ENCODE measurements at places on chromosomes 11 and 22. TPM values are rescaled to one million over a fixed set of nuclear protein-coding genes. Genes with fewer than 3 reads are reported as not detected.

Gene CSKMT
- 9.8 TPM for total RNA-seq

Gene ISX
- not detected for total RNA-seq

Gene MS4A3
- total RNA-seq: not detected

Gene OR8H3
- total RNA-seq: not detected

Gene LMNTD2
- not detected for total RNA-seq

Gene CACNA1I
- 0.08 TPM for total RNA-seq

Gene SSRP1
- 60.7 TPM for total RNA-seq

Gene SORL1
- 1.4 TPM for total RNA-seq

- DNase-seq: peak; percentile 38
These were observed 40.5 kb downstream of the MICAL2 start for GRCh38 chr11:12150831-12151382.

GRCh38 chr11:120272303-120272702 lies 32.4 kb downstream of the POU2F3 start:
- peak; percentile 78 for DNase-seq

- DNase-seq: peak; percentile 89
These were observed 43.7 kb upstream of the CCDC34 start for GRCh38 chr11:27406498-27407354.

DNA sequence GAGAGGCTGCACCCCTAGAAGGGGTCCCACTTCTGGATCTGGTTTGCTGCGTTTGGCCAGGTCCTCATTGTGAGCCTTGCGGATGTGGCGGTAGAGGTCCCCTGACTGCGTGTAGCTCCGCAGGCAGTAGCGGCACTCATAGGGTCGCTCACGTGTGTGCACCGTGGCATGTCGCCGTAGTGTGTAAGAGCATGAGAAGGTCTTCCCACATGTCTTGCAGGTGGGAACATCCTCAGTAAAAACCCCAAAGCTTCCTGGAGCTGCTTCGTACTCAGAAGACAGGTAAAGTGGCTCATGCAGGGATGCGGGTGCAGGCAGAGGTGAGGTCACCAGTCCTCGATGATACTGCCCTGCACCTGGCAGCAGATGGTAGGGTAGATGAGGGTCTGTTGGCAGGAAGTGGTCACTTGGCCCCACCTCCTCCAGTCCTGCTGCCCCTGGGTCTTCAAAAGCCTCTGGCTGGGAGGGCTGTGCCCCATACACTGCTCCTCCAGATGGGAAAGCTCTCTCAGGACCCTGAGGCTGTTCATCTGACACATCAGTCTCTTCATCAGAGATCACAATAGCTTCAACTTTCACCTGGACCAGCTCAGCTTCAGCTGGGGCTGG lies 1.7 kb downstream of the ZBTB3 start:
- DNase-seq: no peak

DNA sequence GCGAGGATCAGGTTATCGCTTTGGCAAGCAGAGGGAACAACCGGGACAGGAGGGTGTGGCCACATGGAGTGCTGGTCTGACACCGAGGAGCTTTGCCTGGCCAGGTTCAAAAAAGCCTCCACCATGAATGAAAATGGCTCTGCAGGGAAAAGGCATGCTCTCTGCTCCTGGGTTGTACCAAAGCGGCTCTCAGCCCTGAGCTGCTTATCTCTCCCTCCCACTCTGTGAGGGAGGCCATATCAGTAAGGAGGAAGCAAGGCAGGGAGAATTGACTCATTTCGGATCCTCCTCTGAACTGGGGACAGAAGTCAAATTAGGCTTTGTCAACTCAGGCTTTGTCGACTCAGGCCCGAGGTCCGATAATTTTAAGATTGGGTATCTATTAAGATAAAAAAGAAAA lies 82.9 kb upstream of the CRTAM start:
- no peak for DNase-seq

DNA sequence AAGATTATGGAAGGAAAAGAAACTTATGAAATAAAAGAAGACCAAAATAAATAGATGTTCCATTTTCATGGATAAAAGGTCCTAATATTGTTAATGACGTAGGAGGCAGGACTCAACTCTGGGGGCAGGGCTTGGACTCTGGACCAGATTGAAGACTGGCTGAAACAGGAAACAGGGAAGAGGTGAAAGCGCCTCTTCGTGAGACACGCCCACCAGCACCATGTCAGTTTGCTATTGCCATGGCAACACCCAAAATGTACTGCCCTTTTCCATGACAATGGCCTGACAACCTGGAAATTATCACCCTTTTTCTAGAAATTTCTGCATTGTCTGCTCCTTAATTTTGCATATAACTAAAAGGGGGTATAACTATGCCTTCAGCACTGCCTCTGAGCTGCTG lies 1522.2 kb downstream of the TBC1D22A start:
- no peak for DNase-seq

- no peak for DNase-seq
These were observed at the start of gene ALX4 for GRCh38 chr11:44309478-44310205. Gene ALX4, minus strand, starts transcription at chr11:44310139. Its CDS starts 77 bp downstream, at chr11:44310062.

DNA sequence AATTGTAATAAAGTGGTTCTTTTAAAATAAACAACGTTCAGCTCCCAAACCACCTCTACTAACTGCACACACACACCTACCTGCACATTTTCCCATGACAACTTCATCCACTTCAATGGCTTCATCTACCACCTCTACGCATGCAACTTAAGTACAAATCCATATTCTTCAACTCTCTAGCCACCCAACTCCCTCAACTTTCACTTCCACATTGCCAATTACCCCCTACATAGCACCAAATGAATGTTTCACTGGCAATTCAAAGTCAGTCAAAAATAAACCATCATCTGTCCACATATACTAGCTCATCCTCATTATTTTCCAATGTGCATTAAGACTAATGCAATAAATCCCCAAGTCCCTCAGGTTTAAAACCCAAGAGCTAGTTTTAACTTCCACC lies 50.7 kb upstream of the ARHGAP32 start:
- DNase-seq: no peak

- DNase-seq: no peak
These were observed 79.4 kb downstream of the ETS1 start for GRCh38 chr11:128507936-128508335.

DNA sequence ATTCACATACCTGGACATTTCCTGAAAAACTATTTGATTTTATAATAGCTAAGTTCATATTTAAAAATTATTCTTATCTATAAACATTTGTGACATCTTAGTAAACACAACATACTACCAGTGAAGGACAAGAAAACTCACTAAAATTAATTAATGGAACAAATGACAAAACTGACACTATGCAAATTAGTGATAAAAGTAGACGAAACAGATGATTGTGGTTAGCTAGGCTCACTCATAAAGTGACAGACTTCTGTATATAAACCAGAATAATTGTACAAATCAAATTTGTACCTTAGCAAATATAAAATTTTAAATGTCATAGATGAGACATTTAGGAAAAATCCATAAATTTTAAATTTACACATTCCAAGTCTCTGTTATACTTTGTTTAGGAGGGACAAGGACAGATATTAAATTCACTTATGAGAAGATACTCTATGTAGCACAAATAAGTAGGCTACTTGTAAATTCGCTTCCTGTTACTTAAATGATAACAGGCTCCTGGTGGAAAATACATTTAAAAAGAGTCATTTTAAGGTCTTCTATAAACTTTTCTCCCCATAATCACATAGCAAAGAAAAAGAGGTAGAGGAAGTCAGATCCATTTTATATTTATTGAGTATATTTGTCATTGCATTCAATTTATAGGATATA lies 81.2 kb downstream of the KIF18A start:
- no peak for DNase-seq

- no peak for DNase-seq
These were observed 1.2 kb downstream of the TSPAN32 start for GRCh38 chr11:2302896-2303626.

DNA sequence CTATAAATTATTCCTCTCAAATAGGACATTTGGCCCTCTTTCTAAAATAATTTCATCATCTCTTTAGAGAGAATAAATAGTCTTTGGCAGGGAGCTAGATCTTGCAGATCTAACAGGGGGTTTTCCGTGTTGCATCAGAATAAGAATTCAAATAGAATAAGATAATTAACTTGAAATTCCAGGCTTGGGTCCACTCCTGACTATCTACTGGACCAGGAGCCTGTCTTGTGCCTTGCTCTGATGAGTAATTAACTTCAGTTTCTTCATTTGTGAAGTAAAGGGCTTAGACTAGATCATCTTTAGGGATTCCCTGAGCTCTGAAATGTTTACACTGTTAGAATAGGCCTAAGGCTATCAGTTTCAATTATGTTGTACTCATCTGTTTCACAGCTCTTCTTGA lies 23.5 kb upstream of the TMEM123 start:
- DNase-seq: peak; percentile 73

- no peak for DNase-seq
These were observed 33.4 kb downstream of the BCR start for GRCh38 chr22:23213581-23214334.

- no peak for DNase-seq
These were observed 23.2 kb downstream of the SHISAL1 start for GRCh38 chr22:44289414-44290171.

Measured in fibroblast of the aortic adventitia (primary cell).